Left lung (tissue), 14 donors: ENCODE measurements at places on chromosomes 1 and 21. TPM values are rescaled to one million over a fixed set of nuclear protein-coding genes. Genes with fewer than 3 reads are reported as not detected.

DNA sequence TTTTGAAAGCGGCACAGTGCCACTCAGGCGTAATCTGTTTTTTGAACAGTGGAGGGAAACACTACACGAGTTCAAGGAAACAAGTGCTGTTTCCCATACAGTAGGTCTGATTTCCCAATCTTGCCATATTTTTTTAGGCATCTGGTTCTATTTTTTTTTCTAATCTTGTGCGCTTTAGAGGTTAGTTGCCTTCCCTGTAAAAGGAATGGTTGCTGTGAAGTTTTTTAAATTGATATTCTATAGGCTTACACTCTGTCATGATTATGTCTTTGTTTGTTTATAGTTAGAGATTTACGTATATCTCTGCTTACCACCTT is 1.2 kb downstream of the NASP start:
- no peak for DNase-seq
- H3K4me3 ChIP-seq: peak overlapping the region; percentile 100
- no peaks in the 10 kb centered on the region for H3K27me3 ChIP-seq
- H3K4me1 ChIP-seq: peaks cover 12% of the 10 kb centered on the region

DNA sequence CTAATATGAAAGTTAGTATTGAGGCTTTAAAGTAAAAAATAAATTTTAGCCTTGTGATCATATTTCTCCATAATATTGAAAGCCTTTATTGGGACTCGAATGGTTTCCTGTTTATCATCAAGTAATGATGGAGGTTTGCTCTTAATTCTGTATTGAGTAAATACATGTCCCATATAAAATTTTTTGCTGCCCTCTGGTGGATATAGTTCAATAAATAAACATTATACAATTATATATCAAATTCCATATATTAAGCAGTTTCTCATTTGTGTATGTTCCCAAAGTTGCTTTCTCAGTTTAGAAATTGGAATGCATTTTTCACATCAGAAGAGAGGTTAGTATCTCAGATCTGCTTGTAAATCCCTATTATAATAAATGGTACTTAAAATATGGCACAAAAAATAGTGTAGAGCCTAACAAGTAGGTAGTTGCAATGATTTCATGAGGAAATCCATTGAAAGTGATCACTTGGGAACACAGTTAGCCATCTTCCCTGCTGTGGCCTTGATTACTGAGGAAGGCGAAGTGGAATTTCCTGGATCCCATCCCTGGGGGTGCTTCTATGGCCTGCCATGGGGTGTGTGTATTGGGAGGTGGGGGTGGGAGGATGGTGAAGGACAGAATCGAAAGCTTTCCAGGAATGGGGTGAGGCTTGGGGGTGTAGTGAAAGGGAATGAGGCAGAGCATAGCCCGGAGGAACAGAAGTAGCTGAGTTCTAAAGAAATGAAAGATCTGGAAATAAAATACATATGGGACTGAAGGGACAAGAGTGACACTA is 84.1 kb upstream of the C21orf91 start:
- no peak overlapping the region for H3K4me3 ChIP-seq
- H3K27me3 ChIP-seq: no peaks in the 10 kb centered on the region
- no peaks in the 10 kb centered on the region for H3K36me3 ChIP-seq
- no peak for DNase-seq

DNA sequence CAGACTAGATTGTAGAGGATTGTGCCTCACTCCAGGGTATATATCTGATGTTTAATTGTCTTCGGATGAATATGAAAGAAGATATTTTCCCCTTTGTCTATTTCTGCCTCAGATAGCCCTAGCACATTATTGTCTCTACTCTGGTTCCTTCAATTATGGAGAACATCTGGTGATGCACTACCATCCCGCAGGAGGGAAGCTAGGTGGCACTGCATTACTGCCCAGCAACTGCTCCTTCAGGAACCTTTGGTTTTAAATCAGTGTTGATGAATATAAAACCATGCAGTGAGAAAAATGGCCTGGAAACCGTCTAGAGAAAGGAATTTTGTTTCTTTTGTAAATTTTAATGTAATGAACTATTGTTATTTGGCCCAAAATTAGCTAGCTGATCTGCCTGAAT is 68.5 kb downstream of the GPR88 start:
- DNase-seq: peak; percentile 34
- H3K27ac ChIP-seq: no peak overlapping the region
- no peaks in the 10 kb centered on the region for H3K27me3 ChIP-seq
- H3K36me3 ChIP-seq: no peaks in the 10 kb centered on the region

- H3K4me3 ChIP-seq: no peak overlapping the region
- no peak overlapping the region for H3K27ac ChIP-seq
- H3K4me1 ChIP-seq: no peaks in the 10 kb centered on the region
- no peaks in the 10 kb centered on the region for H3K36me3 ChIP-seq
Measured at GRCh38 chr1:9916452-9916851, 6.4 kb upstream of the CTNNBIP1 start.

C1orf105 gene
- total RNA-seq: not detected
